ENCODE measurements at places on chromosomes 2 and 18. TPM values are rescaled to one million over a fixed set of nuclear protein-coding genes. Genes with fewer than 3 reads are reported as not detected.

CPO gene
- 1.2 TPM for total RNA-seq

LAMA3 gene
- 19.2 TPM for total RNA-seq

SAG gene
- total RNA-seq: not detected

VPS4B gene
- total RNA-seq: 16.4 TPM

SP140 gene
- total RNA-seq: not detected

REG3G gene
- total RNA-seq: not detected

ACTR3 gene
- 425 TPM for total RNA-seq

SLC4A5 gene
- 0.84 TPM for total RNA-seq

ERFE gene
- 39.5 TPM for total RNA-seq

HTR2B gene
- 0.51 TPM for total RNA-seq

ELOA2 gene
- not detected for total RNA-seq
